ENCODE measurements at places on chromosomes 6 and 20.

DNA sequence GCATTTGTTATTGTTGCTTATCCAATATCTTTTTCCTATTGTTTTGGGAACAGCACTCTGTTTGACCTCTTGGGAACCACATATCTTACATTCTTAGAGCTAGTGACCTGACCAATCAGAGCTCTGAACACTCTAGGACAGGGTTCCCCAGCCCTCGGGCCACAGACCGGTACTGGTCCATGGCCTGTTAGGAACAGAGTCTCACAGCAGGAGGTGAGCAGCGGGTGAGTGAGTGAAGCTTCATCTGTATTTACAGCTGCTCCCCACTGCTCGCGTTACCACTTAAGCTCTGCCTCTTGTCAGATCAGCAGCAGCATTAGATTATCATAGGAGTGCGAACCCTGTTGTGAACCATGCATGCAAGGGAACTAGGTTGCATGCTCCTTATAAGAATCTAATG is 226.0 kb upstream of the TSHZ2 start:
- no peak for DNase-seq

DNA sequence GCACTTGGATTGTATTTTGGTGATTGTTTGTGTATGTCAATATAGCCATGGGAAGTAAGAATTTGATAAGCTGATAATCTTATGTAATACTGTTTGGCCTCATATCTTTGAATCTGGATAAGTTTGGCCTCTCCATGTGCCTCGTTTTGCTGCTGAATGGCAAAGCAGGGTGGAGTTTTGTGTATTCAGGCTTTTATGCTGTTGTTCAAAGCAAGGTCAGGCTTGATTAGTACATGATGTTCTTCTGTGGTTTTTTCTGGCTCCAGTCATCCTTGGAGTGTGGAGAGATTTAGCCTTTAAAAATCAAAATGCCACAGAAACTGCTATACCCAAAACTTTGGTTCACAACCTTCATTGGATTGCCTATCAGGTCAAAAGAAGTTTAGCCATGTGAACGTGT is 728.9 kb upstream of the GJE1 start:
- DNase-seq = no peak

GRCh38 chr6:148700047-148700715 is 46.6 kb upstream of the UST start:
- DNase-seq = no peak

DNA sequence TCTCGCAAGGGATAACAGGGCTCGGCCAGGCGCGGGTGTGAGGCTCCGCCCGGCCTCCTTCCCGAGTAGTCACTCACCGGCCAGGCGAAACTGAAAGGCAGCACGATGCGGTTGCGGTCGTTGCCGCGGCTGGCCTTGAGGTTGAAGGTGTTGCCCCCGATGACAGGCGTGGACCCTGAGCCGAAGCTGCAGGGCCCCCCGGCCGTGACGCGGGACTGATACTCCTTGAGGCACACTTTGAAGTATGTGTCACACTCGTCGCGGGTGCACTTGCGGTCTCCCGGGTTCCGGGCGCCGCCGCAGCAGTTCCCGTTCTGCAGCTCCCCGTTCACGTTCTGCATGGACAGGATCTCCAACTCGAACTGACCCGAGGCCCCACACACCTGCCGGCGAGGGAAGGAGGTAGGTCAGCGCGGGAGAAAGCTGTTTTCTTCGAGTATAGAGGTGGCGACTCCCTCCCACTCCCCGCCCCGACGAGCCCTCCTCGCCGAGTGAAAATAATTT is 1.1 kb downstream of the JAG1 start:
- DNase-seq = peak; percentile 66

DNA sequence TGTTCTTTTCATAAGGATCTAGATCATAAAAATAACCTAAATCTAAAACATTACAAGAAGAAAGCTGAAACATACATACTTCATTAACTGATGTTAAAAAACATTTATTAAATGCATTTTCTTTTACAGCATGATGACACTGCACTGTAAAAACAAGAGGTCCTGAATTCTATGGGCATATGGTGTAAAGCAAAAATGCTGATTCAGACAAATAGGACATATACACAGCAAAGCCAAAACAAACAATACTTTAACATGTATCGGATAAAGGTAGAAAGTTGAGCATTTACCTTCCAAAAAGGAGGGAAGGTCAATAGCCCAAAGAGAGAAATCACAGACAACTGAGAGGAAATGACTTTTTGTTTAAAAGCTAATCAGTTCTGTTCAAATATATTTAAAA is 221.5 kb downstream of the RNGTT start:
- no peak for DNase-seq

DNA sequence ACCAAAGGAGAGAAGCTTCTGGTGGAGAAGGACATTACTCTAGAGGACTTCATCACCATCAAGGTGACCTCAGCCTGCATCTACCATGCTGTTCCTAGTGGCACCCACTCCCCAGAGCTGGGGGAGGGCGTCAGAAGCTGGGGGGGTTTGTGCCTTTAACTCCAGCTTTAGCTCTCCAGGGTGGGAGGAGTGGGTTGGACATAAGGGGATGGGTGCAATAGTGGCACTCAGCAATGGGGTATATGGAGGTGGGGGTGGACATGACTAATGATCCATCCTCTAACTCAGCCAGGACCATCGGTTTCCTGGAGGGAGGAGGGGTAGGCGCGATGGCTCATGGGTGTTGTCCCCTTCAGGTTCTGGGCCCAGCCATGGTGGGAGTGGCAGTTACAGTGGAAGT is 40.1 kb downstream of the SNRPB start:
- no peak for DNase-seq

DNA sequence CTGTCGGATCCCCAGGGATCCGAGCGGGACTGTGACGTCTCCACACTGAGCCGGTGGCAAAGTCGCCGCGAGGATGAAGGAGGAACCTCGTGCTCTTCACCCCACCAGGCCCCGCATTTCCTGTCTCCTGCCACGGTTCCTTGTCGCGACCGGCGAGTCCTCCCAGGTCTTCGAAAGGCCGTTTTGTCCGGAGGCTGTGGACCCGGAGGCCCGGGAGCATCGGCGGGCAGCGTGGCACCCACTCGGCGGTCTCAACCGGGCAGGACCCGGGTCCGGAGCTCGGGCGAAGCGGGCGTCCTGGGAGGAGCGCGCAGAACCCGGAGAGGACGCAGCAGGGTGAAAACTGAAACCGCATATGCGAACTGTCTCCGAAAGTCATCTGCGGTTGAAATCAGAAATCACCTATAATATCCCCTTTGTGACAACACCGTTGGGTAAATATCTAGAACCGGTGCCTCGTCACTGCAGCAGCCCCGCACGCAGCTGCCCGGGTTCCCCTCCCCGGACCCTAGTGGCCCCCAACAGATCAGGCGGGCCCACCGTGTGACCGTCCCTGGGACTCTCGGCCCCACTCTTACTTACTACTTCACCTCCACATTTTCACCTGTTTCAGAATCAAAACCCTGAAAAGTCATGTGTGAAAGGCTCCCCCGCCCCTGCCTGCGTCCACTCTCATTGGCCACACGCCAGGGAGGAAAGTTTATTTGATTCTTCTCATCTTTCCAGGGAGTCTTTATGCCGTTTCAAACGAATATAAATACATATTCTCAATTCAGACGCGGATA is 3.1 kb upstream of the ULBP2 start:
- DNase-seq = peak; percentile 63

DNA sequence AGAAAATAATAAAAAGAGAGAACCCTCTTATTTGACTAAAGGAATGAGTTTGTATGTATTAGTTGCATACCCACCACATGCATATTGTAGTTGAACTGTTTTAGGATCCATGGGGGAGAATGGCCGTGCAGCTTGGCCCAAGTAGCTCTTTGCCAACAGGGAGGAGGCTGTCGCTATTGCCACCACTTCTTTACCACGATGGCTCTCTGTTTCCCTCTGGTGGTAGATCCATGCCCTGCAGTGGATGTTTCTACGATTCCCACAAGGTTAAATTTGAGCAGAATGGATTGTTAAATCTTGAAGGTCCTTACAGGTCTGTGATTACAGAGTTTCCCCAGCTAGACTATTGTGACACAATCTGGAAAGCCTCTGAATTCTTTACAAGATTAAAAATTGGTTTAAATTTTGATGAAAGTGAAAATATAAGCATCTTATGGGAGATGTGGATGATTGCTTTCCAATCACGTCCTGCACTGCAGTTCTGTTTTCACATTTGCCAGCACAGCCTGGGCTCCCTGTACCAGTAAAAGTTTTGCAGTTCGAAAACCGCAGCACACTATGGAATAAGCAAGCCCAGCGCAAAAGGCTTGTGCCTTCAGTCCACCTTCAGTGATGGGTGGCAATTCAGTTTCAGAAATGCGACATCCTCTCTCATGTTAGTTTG is 34.4 kb upstream of the FNDC1 start:
- peak; percentile 80 for DNase-seq

GRCh38 chr20:19973961-19974629 is 43.1 kb upstream of the NAA20 start:
- DNase-seq = no peak

- DNase-seq = no peak
Measured at GRCh38 chr6:21598674-21599023, 5.1 kb downstream of the SOX4 start.

GRCh38 chr20:17499041-17499440 is 32.1 kb downstream of the BFSP1 start:
- no peak for DNase-seq

GRCh38 chr6:166743406-166744222 is 116.6 kb upstream of the RPS6KA2 start:
- no peak for DNase-seq

DNA sequence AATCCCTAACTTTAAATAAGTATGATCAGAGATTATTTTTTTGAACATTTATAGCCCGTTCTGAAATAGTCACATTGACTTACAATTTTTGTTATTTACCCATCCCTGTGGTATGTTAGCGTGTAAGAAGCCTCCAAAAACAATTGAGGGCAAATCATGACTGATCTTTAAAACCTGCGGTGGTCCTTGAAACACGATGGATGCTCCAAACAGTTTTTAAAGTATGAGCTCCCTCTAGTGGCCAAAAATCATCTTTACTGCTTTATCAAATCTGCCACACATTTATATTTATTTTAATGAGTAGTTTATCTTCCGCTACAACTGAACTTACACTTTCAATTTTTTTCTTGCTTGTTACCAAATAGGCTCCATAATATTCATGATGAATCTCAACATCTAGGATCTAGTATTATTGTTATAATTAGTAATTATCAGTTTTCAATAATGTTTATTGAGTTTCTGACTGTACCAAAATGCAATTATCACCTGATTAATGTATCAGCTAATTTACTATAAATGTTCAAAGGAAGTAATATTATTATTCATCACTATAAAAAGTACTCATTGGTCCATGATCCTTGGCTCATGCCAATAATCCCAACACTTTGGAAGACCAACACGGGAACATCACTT is 52.2 kb downstream of the MARCKS start:
- DNase-seq = no peak

- peak; percentile 33 for DNase-seq
Measured at GRCh38 chr6:5025911-5026819, 22.3 kb upstream of the RPP40 start.

GRCh38 chr6:141677598-141678211 is 455.0 kb upstream of the GJE1 start:
- no peak for DNase-seq

DNA sequence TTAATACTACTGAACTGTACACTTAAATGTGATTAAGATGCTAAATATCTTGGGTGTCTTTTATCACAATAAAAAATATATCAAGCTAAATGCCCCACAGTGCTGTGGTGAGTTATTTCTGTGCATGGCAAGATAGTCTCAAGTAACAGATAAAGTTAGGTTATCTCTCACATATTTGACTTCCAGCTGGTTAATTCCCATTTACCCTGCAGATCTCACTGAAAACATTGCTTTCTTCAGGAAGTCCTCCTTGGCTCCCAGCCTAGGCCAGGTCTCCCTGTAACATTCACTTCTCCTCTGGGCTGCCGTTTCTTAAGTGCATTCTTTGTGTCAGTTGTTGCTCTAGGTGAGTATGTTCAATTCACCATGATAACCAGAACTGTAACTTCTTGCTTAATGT is 59.1 kb downstream of the SLC22A1 start:
- DNase-seq = no peak

DNA sequence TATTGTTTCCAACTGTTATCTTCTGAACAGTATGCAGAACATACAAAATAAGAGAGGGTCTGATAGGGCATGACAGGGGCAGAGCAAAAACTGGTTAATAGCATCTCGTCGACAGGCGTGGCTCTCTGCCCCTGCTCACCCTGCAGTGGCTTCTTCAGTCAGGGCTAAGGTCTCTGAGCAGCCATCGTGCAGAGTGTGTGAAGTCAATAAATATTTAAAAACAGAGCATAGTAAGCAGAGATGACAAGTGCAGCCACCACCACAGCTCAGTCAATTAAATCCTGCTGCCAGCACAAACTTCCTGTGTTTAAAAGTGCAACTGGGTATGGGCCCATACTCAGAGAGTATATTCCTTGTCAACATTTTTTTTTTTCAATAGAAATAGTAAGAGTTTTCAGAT is 373.4 kb upstream of the AGPAT4 start:
- DNase-seq = no peak

DNA sequence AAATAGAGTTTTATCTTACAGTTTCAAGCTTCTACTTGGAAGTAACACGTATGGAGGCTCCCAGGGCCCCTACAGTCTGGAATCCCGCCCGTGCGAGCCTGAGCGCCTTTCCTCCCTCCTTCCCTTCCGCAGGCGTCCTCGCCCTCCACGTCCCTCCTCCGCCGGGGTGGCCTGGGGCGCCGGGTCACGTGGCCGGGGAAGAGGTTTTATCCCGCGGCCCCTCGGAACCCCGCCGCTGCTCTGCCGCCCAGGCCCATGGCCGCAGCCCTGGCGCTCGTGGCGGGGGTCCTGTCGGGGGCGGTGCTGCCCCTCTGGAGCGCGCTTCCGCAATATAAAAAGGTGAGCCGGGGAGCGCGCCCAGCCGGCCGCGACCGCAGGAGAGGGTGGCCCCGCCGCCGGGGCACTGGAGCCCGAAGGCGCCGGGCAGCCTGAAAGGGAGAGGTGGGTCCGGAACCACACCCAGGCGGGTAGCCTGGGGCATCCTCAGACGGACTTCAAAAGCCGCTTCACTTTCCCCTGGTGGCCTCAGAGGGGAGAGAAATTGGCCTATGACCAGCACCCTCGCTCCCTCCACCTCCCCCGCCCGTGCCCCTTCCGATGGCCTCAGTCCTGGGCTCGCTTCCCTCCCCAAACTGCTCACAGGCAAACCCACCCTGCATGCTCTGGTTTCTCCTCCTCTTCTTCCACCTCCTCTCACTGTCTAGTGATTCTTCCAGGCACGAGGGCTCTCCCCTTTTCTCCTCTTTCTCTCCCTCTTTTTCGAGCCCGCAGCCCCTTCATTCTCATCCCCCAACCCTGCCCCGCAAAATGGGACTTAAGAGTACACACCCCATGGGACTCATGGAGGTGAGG is at the start of gene CLPSL2:
Gene CLPSL2, plus strand, starts transcription at position 235 of the 852 bp plus-strand sequence. Its CDS starts 21 bp downstream, at position 256.
- DNase-seq = no peak

DNA sequence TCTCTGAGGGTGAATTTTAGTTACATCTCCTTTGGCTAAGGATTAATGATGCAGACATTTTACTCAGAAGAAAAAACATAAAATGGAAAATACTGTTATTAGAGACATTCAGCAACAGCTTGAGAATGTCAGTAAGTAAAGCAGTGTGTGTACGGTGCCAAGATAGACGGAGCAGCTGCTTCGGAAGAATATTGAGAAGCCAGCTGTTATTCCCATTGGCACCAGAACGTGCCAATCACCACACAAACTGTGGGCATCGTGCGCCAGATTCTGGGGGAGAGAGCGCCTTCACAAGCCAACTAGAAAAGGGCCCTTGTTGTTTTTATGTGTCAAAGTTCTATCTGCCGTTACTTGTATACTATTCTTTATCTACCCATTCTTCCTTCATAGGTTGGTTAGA is 163.4 kb downstream of the MTFR2 start:
- DNase-seq = no peak

All from activated T-cell treated with anti-CD3 and anti-CD28 coated beads, Interleukin-2, amount 50 U/mL, for 24 hours (primary cell).